ENCODE measurements at places on chromosomes 6 and 20.
A peak's percentile ranks its signal among the peaks of the same experiment; 100 is the strongest.

DNA sequence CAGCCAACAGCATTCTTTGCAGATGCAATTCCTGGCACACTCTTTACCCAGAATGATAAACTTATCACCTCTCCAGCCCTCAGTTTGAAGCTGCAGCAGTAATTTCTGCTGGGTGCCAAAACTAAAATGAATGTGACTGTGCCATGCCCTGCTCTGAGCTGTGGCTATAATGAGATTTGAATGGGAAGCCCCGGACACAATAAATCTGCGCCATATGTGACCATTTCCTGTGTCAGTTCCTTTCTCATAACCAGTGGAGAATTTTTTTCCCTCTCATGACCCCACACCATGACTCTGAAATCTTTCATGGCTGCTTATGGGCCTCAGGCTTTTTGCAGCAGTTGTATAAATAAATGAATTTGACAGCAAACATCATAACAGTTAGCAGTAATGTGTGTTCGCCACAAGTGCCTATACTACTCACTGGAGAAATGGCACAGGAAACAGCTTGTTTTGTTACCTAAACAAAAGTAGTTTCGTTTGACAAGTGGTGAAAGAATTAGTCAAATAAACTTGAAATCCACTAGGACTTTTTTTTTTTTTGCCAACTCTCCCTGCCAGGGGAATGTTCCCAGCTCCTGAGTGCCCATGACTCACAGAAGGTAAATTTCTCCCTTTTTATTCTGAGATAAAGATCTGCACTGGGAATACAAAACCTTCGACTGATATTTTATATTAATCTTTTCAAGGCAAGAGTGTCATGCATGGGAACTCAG, 408.4 kb downstream of the PKHD1 start:
- DNase-seq = no peak

GRCh38 chr6:13300643-13301590, 27.4 kb downstream of the TBC1D7 start:
- DNase-seq = no peak

GRCh38 chr6:13649393-13649792, 34.3 kb downstream of the NOL7 start:
- no peak for DNase-seq

DNA sequence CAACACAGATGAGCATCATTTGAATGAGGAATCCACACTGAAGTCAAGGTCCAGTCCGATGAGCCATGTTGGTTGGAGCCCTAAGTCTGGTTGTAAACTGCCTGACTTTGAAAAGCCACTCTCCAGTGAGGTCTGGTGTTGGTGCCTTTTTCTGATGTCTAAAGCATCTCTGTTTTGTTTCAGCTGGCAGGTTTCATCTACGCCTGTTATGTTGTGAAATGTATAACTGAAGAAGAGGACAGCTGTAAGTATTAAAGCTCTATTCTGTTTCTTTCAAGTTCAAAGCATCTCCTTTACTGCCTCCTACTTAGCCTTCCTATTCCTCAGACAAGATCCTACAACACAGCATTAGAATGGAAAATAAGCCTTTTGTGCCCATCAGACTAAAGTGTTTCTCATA, 171.1 kb upstream of the RNF217 start:
- DNase-seq = no peak

DNA sequence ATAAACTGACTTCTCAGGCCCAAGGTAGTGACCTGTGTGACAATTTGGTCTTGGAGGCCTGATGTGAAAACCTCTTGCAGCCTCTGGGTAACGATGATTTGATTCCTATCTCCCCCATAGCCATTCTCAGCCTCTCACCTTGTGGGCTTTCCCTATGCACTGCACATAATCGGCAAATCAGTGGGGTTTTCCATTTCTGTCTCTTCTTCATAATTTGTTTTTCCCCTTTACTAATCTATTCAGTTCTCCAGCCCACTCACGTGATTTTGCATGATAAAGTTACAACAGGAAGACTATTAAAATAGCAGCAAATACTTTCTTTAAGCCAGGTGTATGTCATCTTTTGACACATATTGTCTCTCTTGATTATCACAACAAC, 893.7 kb downstream of the TFAP2A start:
- DNase-seq = no peak

- DNase-seq = peak; percentile 45
These were observed 261.1 kb downstream of the SAMD5 start for GRCh38 chr6:147769496-147770087.

DNA sequence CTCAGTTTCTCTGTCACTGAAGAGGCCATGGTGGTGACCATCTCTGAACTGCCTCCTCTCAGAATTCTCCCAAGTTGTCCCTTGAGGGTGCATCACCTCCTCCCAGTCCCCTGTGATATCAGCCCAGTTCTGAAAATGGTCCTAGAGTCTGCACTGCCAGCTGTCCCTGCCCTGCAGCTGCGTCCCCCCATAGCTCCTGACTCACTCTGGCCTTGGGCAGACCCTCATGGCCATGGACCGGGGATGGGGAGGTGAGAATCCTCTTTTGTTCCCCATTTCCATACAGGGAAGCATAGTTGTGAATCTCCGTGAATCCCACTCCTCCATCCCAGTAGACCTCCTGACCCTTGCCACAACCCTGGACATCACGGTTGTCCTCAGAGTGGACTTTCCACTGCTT, 4.5 kb downstream of the ETV7 start:
- DNase-seq = no peak

DNA sequence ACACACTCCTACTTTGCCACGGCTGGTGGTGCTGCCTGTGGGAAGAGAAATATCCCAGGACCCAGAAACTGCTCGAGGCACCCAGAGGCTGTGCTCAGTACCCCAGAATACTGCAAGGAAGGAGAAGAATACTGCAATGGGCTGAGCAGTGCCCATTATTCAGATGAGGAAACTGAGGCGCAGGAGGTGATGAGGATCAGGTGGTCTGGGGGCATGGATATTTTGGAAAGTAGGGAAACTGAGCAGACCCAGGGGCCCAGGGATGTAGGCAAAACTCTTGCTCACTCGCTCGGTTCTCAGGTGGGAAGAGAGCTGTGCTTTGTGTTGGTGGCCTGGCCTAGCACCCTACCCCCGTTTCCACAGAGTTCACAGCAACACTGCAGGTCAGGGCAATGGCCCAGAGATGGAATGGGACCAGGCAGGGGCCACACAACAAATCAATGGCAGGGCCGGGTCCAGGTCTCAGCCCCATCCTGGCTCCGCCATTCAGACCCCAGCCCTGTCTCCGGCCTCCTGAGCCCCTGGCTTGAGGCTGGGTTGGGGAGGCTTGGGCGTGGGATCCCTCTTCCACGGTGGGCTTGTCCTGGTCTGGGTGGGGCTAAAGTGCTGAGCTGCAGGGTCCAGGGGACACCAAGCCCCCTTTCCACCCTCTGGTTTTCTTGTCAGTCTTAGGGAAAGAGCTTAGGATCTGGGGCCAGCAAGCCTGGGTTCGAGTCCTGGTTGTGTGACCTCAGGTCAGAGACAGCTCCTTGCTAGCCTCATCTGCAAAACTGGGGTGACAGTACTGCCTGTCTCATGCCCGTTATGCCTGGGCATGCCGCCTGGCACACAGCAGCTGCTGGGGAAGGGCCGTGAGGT, 33.9 kb downstream of the SUN5 start:
- DNase-seq = no peak

DNA sequence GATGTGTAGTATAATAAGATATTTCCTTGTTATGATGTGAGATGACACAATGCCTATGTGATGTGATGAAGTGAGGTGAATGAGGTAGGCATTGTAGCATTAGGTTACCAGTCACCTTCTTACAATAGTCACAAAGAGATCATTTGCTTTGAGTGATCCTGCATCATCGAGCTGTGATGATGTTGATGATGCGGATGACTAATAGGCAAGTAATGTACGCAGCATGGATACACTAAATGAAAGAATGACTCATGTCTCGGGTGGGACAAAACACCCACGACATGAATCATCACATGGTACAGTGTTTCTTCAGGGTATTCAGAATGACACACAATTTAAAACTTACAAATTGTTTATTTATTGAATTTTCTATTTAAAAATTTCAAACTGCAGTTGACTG, 806.3 kb upstream of the GJE1 start:
- DNase-seq = no peak

GRCh38 chr6:82554666-82555065, 191.0 kb downstream of the TPBG start:
- DNase-seq = no peak

GRCh38 chr20:17520583-17520982, 10.6 kb downstream of the BFSP1 start:
- DNase-seq = no peak

DNA sequence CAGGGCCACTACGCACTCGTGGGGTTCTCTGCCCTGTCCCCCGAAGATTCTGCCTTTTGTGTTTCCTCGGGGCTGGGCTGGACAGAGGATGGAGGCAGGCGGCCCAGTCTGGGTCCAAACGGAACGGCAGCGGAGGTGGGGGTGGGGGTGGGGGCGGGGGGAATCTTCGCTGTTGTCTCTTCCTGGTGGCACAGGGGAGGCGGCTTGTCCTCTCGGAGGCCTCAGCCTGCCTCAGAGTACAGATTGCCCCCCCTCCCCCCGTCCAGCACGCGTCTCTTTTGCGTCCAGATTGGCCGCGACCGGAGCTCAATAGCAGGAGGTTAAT, 1.4 kb upstream of the INSM1 start:
- no peak for DNase-seq

GRCh38 chr6:163620101-163620500, 205.6 kb downstream of the QKI start:
- no peak for DNase-seq

- no peak for DNase-seq
These were observed 414.6 kb downstream of the DHX35 start for GRCh38 chr20:39376788-39377187.

GRCh38 chr6:16064671-16065072, 64.2 kb upstream of the MYLIP start:
- peak; percentile 69 for DNase-seq

DNA sequence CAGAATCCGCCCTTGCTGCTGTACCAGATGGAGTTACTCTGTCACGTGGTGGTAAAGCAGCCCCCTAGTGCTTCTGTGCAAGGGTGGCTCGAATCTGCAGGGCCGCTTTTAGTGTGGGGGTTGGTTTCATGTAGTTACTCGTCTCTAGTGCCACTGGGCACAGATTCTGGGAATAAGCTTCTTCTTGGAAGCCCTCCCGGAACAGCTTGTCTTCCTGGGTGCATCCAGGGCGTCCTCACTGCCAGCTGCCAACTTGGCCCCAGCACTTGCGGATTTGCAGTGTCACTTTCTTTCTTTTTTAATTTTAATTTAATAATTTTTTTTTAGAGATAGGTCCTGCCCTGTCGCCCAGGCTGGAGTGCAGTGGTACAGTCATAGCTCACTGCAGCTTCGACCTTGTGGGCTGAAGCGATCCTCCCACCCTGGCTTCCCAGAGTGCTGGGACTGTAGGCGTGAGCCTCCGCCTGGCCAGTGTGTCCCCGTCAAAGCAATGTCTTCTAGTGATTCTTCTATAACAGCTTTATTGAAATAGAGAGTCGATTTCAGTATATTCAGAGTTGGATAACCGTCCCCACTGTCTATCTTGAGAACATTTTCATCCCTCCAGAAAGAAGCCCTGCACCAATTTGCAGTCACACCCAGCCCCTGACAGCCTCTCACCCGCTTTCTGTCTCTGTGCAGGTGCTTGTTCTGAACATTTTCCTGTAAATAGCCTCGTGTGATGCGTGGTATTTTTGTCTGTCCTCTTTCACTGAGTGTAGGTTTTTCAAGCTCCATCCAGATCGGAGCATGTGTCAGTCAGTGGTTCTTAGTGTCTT, 25.9 kb downstream of the PYGB start:
- DNase-seq = no peak

DNA sequence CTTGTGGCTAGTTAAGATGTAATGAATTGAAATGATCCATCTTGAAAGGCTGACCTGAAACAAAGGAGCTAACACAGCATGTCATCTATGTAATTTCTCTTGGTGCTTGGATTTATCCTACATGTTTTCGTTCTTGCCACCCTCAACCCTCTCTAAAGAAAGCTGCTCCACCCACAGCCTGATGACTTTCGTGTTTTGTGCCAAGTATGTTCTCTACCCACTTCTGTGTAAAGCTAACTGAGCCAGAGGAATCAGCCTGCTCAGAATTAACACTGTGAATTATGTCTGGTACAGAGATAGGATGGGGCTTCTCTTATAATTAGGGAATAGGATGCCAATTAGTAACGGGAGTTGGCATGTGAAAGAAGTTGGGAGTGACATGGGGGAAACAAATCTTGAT, 67.9 kb upstream of the MLIP start:
- no peak for DNase-seq

GRCh38 chr6:21931641-21932335, 338.2 kb downstream of the SOX4 start:
- no peak for DNase-seq

- DNase-seq = no peak
These were observed 195.2 kb downstream of the LY86 start for GRCh38 chr6:6783721-6784120.

DNA sequence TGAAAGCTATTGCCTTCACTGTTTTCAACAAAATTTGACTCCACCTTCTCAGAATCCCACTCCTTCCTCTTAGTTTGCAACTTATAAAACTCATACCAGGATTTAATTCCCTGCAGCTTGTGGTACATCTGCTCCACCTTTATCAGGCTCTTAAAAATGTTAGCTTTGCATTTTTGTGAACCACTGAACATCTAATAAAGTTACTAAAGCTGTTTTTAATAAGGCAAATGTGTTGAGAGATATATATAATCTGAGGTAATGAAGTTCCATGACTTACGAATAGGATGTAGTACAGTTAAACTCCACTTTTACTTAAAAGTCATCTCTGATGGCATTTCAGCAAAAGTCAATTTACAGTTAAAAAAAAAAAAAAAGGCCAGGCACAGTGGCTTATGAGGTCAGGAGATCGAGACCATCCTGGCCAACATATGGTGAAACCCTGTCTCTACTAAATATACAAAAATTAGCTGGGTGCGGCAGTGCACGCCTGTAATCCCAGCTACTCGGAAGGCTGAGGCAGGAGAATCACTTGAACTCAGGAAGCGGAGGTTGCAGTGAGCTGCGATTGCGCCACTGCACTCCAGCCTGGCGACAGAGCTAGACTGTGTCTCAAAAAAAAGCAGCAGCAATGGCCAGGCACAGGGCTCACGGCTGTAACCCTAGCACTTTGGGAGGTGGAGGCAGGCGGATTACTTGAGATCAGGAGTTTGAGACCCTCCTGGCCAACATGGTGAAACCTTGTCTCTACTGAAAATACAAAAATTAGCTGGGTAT, 106.2 kb downstream of the KIF13A start:
- DNase-seq = no peak

All from NCI-H1417 treated with DMSO at 0.1 percent for 48 hours (cell line).